ENCODE measurements at places on chromosomes 1 and 21. TPM values are rescaled to one million over a fixed set of nuclear protein-coding genes. Genes with fewer than 3 reads are reported as not detected.

Gene OR2T34
- not detected for total RNA-seq

Gene TMEM240
- total RNA-seq, result 2.9 TPM

Gene CTNNBIP1
- 33.9 TPM for total RNA-seq

Gene CRABP2
- 19.9 TPM for total RNA-seq

Gene IFI44
- total RNA-seq, result 17.2 TPM

Gene TNFRSF1B
- total RNA-seq, result 3.0 TPM

Gene BROX
- total RNA-seq, result 45.0 TPM

Gene GSTM5
- 1.8 TPM for total RNA-seq

Gene ESRRG
- under 0.01 TPM for total RNA-seq

Gene MIXL1
- not detected for total RNA-seq

Gene RHD
- total RNA-seq, result not detected

Gene IFNLR1
- total RNA-seq, result not detected

Gene GNG4
- 0.83 TPM for total RNA-seq

Gene SNRPE
- total RNA-seq, result 93.6 TPM

Gene TPTE
- not detected for total RNA-seq

Gene C1QB
- total RNA-seq, result not detected

Gene RNPC3
- total RNA-seq, result 3.9 TPM

Gene FLG2
- not detected for total RNA-seq

Gene KIAA0040
- total RNA-seq, result not detected

Gene RASAL2
- 34.2 TPM for total RNA-seq

Gene PKP1
- total RNA-seq, result 0.30 TPM

Gene USP16
- total RNA-seq, result 32.4 TPM

Gene KCNA10
- total RNA-seq, result not detected

Gene PDE4DIP
- 217 TPM for total RNA-seq

Gene LRRC53
- total RNA-seq, result not detected

Gene TACSTD2
- total RNA-seq, result 0.18 TPM

Gene FCRL6
- not detected for total RNA-seq

Gene FCRL2
- not detected for total RNA-seq

Gene MXRA8
- 172 TPM for total RNA-seq

Gene MFAP2
- 34.6 TPM for total RNA-seq

Gene CFH
- 175 TPM for total RNA-seq

Gene TCHH
- not detected for total RNA-seq

Gene WDR64
- not detected for total RNA-seq

Gene CD1C
- not detected for total RNA-seq

Gene FCER1G
- 0.59 TPM for total RNA-seq

Gene PRKAA2
- 0.89 TPM for total RNA-seq

Gene HES5
- not detected for total RNA-seq

Gene AUNIP
- total RNA-seq, result 1.8 TPM

Gene BRDT
- not detected for total RNA-seq

Gene SLC5A9
- not detected for total RNA-seq

Gene BMP8A
- 0.32 TPM for total RNA-seq

Gene LIPI
- total RNA-seq, result not detected

Gene ARMH1
- 0.59 TPM for total RNA-seq

Gene TNNT2
- total RNA-seq, result not detected

Gene LRRC39
- 0.37 TPM for total RNA-seq

Gene ZNHIT6
- 10.7 TPM for total RNA-seq

Gene GJA8
- total RNA-seq, result not detected

Gene ENTREP3
- total RNA-seq, result 16.5 TPM

Gene NPPA
- total RNA-seq, result not detected

Gene CYP2J2
- 0.32 TPM for total RNA-seq

Gene CDA
- total RNA-seq, result not detected

Gene C1orf210
- total RNA-seq, result not detected

Gene APCS
- total RNA-seq, result not detected

Gene REN
- not detected for total RNA-seq

Gene CFAP298
- total RNA-seq, result 25.4 TPM

Gene PTGFR
- total RNA-seq, result 34.0 TPM

Gene CAPN9
- total RNA-seq, result not detected

Gene DPM3
- total RNA-seq, result 11.4 TPM

Gene HOOK1
- total RNA-seq, result not detected

Data from smooth muscle cell of the umbilical artery (primary cell).